ENCODE measurements at places on chromosomes 1 and 21.

DNA sequence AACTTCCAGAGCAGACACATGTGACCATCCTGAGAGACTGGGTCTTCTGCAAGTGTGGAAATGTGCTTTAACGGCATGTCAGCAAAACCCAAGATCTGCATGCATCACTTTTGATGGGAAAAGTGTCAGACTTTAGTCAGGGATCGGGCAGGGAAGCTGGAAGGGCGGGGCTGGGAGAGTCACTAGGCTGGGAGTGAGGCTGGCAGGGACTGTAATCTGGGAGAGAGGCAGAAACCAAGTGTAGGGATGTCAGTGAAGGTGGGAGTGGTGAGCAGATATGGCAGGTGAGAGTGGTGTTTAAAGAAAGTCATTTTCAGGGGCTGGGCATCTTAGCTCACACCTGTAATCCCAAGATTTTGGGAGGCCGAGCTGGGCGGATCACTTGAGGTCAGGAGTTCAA lies 11.3 kb downstream of the CDA start:
- no peak for DNase-seq

DNA sequence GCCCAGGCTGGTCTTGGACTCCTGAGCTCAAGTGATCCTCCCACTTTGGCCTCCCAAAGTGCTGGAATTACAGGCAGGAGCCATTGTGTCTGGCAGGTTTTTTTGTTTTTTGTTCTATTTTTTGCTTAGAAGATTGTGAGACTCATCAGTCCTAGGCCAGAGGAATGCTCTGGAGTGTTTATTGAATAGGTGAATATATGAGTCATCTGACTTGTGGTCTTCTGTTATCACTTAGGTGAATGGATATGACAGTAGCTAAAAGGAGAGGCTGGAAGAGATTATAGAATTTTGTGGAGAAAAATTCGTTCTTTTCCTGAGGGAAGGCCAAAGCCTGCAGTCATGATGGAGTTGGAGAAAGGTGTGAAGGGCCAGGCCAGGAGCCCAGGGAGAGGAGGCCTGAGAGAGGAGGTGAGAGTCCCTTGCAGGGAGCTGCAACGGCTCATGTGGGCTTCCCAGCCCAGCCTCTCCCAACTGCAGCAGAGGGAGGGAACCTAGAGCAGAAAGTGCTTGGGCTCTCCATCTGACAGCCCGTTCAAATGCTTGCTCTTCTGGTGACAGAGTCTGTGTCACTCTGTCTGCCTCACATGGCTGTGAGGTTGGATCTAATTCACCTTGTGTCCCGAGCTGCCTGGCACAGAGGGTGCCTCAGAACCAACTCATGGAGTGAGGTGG lies 31.6 kb upstream of the ACOT11 start:
- DNase-seq = peak; percentile 8

DNA sequence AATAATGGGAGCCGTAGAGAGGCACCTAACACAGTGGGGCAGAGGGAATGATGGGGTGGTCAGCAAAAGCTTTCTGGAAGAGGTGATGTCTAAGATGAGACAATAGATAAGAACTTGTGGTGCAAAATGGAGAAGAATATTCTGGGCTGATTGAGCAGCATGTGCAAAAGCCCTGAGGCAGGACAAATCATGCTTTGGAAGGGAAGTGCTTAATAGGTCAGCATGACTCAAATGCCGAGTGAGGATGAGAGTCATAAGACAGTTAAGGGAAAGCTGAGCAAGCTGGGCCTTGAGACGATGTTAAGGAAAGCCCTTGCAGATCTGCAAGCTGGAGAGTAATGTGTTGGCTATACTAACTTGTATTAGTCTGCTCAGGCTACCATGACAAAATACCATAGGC lies 37.3 kb upstream of the ASB17 start:
- peak; percentile 48 for DNase-seq

DNA sequence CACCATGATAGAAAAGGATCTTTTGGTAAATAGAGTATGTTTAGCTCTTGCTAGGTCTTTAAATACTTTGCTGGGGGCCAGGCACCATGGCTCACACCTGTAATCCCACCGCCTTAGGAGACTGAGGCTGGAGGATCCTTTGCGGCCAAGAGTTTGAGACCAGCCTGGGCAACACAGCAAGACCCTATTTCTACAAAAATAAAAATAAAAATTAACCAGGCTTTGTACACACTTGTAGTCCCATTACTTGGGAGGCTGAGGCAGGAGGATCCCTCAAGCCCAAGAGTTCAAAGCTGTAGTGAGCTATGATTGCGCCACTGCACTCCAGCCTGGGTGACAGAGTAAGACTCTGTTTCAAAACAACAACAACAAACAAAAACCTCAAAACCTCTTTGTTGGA lies 1.1 kb upstream of the KCNE2 start:
- no peak for DNase-seq

- DNase-seq = no peak
Observed at GRCh38 chr1:7703321-7704213, 67.5 kb upstream of the VAMP3 start.

DNA sequence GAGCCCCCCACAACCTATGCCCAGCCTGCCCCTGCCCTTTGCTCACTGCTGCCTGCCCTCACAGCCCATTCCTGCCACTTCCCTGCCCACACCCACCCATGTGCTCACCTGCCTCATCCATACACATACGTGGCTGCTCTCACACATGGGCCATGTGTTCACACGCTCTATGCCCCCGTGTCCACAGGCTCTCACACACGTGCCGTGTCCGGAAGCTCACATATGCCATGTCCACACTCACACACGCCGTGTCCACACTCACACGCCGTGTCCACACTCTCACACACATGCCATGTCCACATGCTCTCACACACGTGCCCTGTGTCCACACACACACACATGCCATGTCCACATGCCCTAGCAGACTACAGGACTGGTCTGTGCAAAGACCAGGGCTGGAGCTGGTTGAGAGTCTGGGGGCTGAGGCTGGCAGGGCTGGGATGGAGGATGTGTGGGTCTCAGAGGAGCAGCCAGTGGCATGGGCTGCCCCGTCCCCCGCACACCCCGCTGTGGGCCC lies 583 bp upstream of the RNF223 start:
- DNase-seq = no peak

DNA sequence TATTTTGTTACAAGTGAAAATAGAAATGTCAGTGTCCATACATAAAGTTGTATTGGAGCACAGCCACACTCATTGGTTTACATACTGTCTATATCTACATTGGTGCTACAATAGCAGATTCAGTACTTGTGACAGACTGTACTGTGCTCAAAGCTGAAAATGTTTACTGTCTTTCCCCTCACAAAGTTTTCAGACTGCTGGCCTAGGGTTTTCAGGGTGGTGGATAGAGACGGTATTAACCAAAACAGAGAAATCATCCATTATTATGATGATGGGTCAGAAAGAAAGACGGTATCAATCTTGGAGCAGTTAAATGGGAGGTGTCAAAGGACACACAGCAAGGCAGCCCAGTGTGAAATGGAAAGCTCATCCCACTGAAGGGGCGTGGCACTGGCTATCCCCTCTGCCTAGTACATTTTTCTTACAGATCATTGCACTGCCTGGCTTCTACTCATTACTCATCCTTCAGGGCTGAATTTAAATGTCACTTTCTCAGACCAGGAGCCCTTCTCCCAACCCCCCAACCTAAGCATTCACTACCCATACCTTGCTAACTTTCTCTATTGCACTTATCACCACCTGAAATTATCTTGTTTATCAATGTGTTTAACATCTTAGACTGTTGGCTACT lies 10.2 kb downstream of the JAK1 start:
- DNase-seq = no peak

GRCh38 chr1:193730017-193730416 lies 543.6 kb upstream of the B3GALT2 start:
- peak; percentile 61 for DNase-seq
